ENCODE measurements at places on chromosomes 16 and 17. TPM values are rescaled to one million over a fixed set of nuclear protein-coding genes. Genes with fewer than 3 reads are reported as not detected.

The CDH13 gene
- not detected for total RNA-seq

The ALDH3A1 gene
- 1,130 TPM for total RNA-seq

The SPNS2 gene
- 11.3 TPM for total RNA-seq

The MEOX1 gene
- total RNA-seq, result not detected

The ABCA5 gene
- 2.5 TPM for total RNA-seq

The TCAP gene
- total RNA-seq, result 0.93 TPM

The UTS2R gene
- total RNA-seq, result not detected

The BAIAP3 gene
- total RNA-seq, result 1.6 TPM

The C17orf107 gene
- total RNA-seq, result 0.24 TPM

The MT2A gene
- total RNA-seq, result 2,510 TPM

The BMERB1 gene
- 75.1 TPM for total RNA-seq

The BAHCC1 gene
- total RNA-seq, result 6.5 TPM

The SLC46A1 gene
- 19.9 TPM for total RNA-seq

The SAMD14 gene
- total RNA-seq, result 0.56 TPM

The ACSM2B gene
- not detected for total RNA-seq

The GDPD3 gene
- 1.3 TPM for total RNA-seq

The AIPL1 gene
- not detected for total RNA-seq

The NAGS gene
- 0.82 TPM for total RNA-seq

The HSPB9 gene
- total RNA-seq, result not detected

The KCNH6 gene
- total RNA-seq, result not detected

The ITGA3 gene
- total RNA-seq, result 396 TPM

The PIRT gene
- not detected for total RNA-seq

The HEATR9 gene
- not detected for total RNA-seq

The IRX3 gene
- 5.8 TPM for total RNA-seq

The ALDOC gene
- 1.3 TPM for total RNA-seq

The KLHL36 gene
- total RNA-seq, result 23.5 TPM

The LGALS9 gene
- total RNA-seq, result 0.85 TPM

The TAC4 gene
- total RNA-seq, result not detected

The METTL26 gene
- 140 TPM for total RNA-seq

The MPO gene
- total RNA-seq, result not detected

The CDK5R1 gene
- total RNA-seq, result 5.7 TPM

The NFAT5 gene
- 3.2 TPM for total RNA-seq

The FOXJ1 gene
- 0.76 TPM for total RNA-seq

The C17orf113 gene
- 0.70 TPM for total RNA-seq

The HAS3 gene
- total RNA-seq, result 37.5 TPM

The MPDU1 gene
- total RNA-seq, result 113 TPM

The HS3ST3A1 gene
- 0.31 TPM for total RNA-seq

The TP53TG3B gene
- total RNA-seq, result 0.23 TPM

Data from A549 treated with Hydrocortisone at 1 μM for 4 hours (cell line).